ENCODE measurements at places on chromosomes 7 and 10. TPM values are rescaled to one million over a fixed set of nuclear protein-coding genes. Genes with fewer than 3 reads are reported as not detected.

PCLO gene
- total RNA-seq: 17.8 TPM

GRCh38 chr7:5143935-5144903, 45.8 kb upstream of the WIPI2 start:
- DNase-seq: no peak

DNA sequence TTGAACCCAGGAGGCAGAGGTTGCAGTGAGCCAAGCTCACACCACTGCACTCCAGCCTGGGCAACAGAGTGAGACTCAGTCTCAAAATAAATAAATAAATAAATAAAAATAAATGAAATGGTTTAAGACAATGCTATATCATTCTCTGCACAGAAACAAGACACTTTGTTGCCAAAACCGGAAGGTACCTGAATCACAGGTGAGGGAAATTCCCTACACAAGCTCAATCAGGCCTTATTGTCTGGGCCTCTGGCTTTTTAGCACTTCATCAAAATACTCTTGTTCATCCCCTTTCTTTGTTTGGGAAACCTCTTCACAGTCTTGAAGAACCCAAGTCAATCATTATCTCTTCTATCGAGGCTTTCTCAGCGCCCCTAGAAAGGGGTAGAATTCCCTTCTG, 166.1 kb upstream of the NPSR1 start:
- no peak for DNase-seq

GRCh38 chr10:28355376-28355775, 52.5 kb upstream of the MPP7 start:
- no peak for DNase-seq

- DNase-seq: no peak
These were observed 142.4 kb downstream of the CUBN start for GRCh38 chr10:16987206-16987621.

DNA sequence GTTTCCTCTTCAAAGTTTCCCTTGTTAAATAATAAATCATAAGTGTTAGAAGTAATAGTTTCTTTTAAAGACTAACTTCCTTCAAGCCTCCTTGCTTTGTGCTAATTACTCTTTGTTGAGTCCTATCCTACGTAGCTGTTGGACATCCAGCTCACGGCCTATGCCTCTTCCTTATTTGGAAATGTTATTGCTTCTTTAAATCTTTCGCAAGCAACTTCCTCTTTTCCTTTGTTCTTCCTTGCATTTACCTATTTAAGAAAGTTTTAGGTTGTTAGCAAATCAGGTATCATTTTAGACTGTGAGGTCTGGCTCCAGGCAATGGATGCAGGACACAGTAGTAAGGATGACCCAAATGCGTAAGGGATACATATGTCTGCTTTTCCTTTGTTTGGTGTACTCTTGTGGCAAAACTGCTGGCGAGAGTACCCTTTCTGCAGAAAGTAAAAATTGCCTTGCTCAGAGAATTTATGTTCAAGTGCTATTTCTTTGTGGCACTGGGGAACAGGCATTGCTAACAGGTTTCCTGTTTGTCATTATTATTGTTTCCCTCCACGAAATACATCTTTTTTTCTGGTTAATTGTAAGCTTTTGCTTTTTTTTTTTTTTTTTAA, 110.5 kb downstream of the DYNC2I1 start:
- no peak for DNase-seq

DNA sequence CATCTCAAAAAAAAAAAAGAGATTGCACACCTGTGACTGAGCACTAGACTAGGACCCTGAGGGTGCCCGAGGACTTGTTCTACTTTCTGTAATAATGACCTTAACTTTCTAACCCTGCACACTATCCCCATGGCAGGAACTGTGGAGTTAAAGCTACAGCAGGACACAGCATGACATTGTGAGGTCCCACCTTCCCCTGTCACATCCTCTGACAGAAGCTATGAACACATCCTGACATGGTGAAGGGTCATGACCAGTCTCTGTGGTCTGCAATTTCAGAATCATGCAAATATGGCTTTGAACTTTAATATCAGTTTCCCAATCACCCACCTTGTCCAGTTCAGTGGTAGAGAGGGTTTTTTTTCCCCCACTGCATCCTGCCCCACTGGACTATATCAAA, 18.5 kb upstream of the SAR1A start:
- no peak for DNase-seq

All from esophagus squamous epithelium (tissue), 5 donors.